ENCODE measurements at places on chromosomes 12 and 14.

DNA sequence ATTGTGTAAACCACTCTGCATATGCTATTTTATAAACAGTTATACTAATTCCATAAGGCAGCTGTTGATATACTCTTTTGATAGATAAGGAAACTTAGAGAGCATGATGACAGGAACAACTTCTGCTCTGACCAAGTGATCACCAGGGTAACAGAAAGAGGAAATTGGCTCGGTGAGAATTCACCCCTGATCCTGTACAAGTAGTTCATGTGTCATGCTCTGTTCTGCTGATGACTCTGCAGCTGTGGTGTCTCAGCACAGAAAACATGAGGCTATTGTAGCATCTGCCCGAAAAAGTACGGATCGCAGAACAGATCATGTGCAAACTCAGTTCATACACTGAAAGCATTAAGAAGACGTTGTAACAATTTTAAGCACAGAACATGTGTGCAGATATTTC, 345.0 kb downstream of the LRIG3 start:
- DNase-seq = no peak

GRCh38 chr12:123389560-123390351, 5.8 kb downstream of the KMT5A start:
- DNase-seq = no peak

GRCh38 chr12:67592228-67593011, 56.1 kb upstream of the DYRK2 start:
- DNase-seq = no peak

DNA sequence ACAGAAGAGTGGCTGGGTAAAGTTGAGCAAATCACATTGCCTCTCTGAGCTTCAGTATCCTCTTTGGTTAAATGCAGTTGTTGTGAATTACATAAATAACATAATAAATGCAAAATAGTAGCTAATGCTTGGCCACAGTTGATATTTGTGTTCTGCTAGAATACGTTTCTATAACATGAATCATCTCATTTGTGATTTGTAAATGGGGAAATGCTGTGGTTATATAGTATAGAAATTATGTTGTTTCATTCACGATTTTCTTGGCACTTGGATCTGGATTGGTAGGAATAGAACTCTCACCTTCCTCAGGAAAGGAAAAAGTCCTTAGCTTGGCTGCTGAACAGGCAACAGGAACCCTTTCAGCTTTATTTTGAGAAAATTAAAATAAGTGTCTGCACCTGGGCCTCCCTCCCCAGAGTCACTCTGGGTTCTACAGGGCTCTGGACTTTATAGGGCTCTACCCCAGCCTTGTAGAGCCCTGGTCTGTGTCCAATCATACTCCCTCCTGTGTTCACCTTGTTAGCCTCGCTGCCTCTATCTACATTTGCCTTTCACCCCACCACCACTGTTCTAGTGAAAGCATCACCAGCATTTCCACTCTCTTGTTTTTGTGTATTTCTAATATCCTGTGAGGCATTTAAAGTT, 107.7 kb upstream of the BCAT1 start:
- DNase-seq = no peak

DNA sequence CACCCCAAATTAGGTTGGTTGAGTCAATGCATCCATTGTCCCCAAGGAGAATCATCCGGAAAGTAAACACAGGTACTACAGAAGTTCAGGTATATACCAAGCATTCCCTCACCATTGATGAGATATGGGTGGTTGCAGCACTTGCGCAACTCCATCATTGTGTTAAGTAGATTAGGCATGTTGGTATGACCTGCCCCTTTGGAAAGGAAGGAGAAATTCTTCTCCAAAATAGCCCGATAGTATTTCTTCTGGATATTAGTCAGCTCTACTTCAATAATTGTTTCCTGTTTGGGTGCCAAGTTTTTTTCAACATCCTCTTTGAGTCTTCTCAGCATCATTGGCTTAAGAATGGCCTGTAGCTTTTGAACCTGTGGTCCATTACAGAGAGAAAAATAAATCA, 21.3 kb upstream of the SUPT16H start:
- DNase-seq = no peak

Measured in D721Med (cell line).